ENCODE measurements at places on chromosomes 11 and 22. TPM values are rescaled to one million over a fixed set of nuclear protein-coding genes. Genes with fewer than 3 reads are reported as not detected.

E2F8 gene
- total RNA-seq = not detected

F2 gene
- 0.12 TPM for total RNA-seq

CTTN gene
- total RNA-seq = 321 TPM

KCNJ11 gene
- 0.92 TPM for total RNA-seq

DCDC1 gene
- 18.4 TPM for total RNA-seq

PLAAT3 gene
- 101 TPM for total RNA-seq

- no peak overlapping the region for H3K4me3 ChIP-seq
- no peaks in the 10 kb centered on the region for H3K36me3 ChIP-seq
- H3K27me3 ChIP-seq = no peaks in the 10 kb centered on the region
- no peak for DNase-seq
- H3K4me1 ChIP-seq = peaks cover 2% of the 10 kb centered on the region
Measured at GRCh38 chr22:27685515-27685914, 116.0 kb downstream of the MN1 start.

DNA sequence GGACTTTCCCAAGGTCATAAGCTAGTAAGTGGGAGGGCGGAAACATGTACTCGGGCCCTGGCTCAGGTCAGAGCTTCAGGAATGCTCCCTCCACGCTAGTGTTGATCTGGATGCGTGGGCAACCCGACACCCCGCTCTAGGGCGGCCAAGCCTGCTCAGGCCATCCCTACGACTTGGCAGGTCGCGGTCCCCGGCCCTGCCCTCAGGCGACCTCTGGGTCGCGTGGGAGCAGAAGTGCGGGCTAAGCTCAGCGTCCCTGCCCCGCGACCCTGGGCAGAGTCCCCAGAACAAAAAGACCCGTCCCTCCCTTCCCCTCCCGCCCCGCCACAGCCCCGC, 781 bp upstream of the TEF start:
- peak overlapping the region; percentile 94 for H3K27ac ChIP-seq
- peaks cover 11% of the 10 kb centered on the region for H3K4me1 ChIP-seq
- no peak for DNase-seq

DNA sequence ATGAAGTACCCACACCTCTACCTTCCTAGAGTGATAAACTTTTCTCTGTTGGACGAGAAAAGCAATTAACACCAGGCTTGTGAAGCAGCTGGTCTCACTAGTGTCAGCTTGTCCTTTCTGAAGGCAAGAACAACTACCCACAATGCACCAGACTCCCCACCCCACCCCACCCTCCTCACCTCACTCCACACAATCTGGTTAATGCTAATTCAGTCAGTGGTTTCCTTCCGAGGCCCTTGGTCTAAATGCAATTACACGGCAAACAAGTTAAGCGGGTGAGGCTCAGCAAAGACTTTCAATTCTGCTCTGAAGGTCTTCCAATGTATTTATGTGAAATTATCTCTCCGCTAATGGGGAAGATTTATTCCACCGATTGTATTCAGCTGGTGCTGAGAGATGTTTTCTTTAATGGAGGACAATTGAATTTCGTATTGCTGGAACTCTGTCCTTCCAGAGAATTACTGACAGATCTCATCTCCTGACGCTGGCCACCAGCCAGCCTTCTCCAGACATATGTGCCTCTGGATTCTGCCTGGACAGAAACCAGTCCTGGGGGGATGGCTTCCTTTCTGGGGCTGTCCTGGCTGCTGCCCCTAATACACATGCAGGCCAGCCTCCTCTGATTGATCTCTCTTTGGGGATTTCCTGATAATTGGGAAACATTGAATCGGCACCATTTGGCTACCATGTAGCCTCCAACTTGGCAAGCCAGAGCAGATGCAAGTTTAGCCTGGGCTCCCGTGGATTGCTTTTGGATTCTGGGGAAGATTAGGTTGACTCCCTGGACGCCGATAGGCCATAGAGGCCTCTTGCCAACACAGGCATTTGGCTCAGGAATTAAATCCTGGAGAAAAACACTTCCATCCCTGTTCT, 165.8 kb upstream of the NARS2 start:
- H3K4me1 ChIP-seq = no peaks in the 10 kb centered on the region
- no peaks in the 10 kb centered on the region for H3K36me3 ChIP-seq
- DNase-seq = no peak
- no peak overlapping the region for H3K27ac ChIP-seq
- no peaks in the 10 kb centered on the region for H3K27me3 ChIP-seq

- H3K27ac ChIP-seq = no peak overlapping the region
- H3K27me3 ChIP-seq = no peaks in the 10 kb centered on the region
- no peaks in the 10 kb centered on the region for H3K4me1 ChIP-seq
- no peak overlapping the region for H3K4me3 ChIP-seq
- H3K36me3 ChIP-seq = no peaks in the 10 kb centered on the region
Measured at GRCh38 chr22:48378673-48379072, 1449.0 kb downstream of the BRD1 start.

GRCh38 chr11:58192229-58192628, 3.4 kb downstream of the OR9Q2 start:
- H3K27ac ChIP-seq = no peak overlapping the region
- no peaks in the 10 kb centered on the region for H3K4me1 ChIP-seq
- H3K36me3 ChIP-seq = no peaks in the 10 kb centered on the region
- H3K4me3 ChIP-seq = no peak overlapping the region
- no peaks in the 10 kb centered on the region for H3K27me3 ChIP-seq

GRCh38 chr11:45704635-45705034, 39.2 kb upstream of the CHST1 start:
- no peak overlapping the region for H3K4me3 ChIP-seq
- H3K27me3 ChIP-seq = no peaks in the 10 kb centered on the region
- H3K4me1 ChIP-seq = no peaks in the 10 kb centered on the region
- H3K27ac ChIP-seq = no peak overlapping the region

DNA sequence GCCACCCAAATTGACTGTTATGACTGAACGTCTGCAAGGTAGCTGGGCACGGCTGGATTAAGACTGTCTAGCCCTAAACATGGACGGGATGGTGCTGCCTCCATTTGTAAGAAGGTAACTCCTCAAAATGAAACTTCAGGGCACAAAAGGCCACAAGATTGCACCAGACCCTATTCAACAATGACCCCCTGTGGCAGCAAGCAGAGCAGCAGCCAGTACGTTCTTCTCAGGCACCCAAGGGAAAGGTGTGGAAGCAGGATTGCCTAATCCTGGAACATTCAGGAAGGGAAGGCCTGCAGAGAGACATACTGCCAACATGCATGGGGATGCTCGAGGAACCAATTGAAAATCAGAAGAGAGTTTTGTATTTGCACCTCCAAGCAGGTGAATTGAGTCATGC, 4.5 kb upstream of the TBX10 start:
- no peaks in the 10 kb centered on the region for H3K36me3 ChIP-seq
- no peak overlapping the region for H3K27ac ChIP-seq
- no peaks in the 10 kb centered on the region for H3K27me3 ChIP-seq
- no peaks in the 10 kb centered on the region for H3K4me1 ChIP-seq
- H3K4me3 ChIP-seq = no peak overlapping the region

GRCh38 chr11:77876045-77876444, 55.1 kb downstream of the AAMDC start:
- no peak for DNase-seq
- no peak overlapping the region for H3K27ac ChIP-seq
- no peak overlapping the region for H3K4me3 ChIP-seq
- no peaks in the 10 kb centered on the region for H3K27me3 ChIP-seq
- no peaks in the 10 kb centered on the region for H3K36me3 ChIP-seq

GRCh38 chr11:56624661-56625110, 10.0 kb upstream of the OR5M1 start:
- no peaks in the 10 kb centered on the region for H3K36me3 ChIP-seq
- no peaks in the 10 kb centered on the region for H3K4me1 ChIP-seq
- no peaks in the 10 kb centered on the region for H3K27me3 ChIP-seq
- no peak overlapping the region for H3K27ac ChIP-seq
- DNase-seq = no peak

DNA sequence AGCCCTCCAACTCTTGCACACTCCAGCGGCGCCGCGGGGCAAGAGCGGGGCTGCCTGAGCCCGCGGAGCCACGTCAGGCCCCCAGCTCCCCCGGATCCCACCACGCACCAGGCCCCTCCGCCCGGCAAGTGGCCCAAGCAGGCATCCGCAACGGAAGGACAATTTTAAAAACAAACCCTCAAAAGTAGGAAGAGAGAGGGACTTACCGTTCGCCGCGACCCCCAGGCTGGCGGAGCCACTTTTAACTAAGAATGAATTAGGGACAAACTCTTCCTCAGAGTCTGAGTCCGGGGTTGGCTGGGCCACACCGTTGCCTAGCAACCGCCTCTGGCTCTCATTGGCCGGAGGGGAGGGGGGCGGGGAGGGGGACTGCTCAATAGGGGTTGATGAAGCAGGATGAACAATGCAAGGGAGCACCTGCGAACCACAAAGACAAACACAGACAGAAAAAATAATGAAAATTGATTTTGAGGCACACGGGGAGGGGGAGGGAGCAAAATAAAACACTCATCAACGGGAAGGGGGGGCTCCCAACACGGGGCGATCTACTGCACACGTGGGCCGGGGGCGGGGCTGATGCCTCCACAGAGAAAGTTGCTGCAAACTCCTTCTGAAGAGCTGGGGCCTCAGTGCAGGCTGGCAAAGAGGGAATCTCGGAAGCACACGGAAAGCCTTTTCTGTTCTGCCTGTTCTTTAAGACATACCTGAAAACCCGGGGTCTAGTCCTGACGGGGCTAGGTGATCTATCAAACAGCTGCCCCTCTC, 387.5 kb upstream of the NARS2 start:
- no peak for DNase-seq
- H3K36me3 ChIP-seq = no peaks in the 10 kb centered on the region
- no peak overlapping the region for H3K4me3 ChIP-seq
- H3K27ac ChIP-seq = no peak overlapping the region
- no peaks in the 10 kb centered on the region for H3K27me3 ChIP-seq

GRCh38 chr11:61293867-61294716, 1.0 kb downstream of the VWCE start:
- H3K36me3 ChIP-seq = no peaks in the 10 kb centered on the region
- no peaks in the 10 kb centered on the region for H3K27me3 ChIP-seq
- peak overlapping the region; percentile 82 for H3K27ac ChIP-seq

DNA sequence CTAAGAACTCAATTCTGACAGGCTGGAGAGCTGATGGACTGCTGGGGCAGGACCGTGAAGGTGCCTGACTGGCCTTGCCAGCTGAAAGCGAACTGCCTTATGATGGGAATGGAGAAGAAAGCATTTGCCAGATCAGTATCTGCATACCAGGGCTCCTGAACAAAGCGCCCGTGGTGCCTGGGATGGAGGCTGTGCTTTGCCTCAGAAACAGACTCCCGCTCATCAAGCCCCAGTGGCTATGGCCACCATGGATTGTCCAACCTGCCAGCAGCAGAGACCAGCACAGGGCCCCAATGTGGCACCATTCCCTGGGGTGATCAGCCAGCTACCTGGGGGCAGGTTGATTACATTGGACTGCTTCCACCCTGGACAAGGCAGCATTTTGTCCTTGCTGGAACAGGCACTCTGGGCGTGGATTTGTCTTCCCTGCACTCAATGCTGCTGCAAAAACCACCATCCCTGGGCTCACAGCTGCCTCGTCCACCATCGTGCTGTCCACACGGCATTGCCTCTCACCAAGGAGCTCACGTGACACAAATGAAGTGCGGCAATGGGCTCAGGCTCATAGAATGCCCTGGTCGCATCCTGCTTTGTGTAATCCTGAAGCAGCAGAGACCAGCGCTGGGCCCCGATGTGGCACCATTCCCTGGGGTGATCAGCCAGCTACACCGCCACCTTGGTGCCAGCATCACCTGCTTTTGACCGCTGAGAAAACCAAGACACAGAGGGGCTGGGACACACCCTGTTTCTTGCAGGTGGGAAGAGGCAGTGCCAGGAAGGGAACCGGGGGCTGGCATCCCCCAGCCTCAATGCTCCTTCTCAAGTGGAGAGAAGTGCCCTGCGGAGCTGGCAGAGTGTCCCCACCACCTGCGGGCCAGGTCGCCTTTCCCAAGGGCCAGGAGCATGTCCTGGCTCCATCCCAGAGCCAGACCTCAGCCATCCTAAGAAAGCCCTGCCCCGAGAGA, 1367.5 kb downstream of the BRD1 start:
- H3K27me3 ChIP-seq = no peaks in the 10 kb centered on the region
- H3K27ac ChIP-seq = no peak overlapping the region
- no peak for DNase-seq
- no peaks in the 10 kb centered on the region for H3K36me3 ChIP-seq
- H3K4me3 ChIP-seq = no peak overlapping the region
- no peaks in the 10 kb centered on the region for H3K4me1 ChIP-seq

DNA sequence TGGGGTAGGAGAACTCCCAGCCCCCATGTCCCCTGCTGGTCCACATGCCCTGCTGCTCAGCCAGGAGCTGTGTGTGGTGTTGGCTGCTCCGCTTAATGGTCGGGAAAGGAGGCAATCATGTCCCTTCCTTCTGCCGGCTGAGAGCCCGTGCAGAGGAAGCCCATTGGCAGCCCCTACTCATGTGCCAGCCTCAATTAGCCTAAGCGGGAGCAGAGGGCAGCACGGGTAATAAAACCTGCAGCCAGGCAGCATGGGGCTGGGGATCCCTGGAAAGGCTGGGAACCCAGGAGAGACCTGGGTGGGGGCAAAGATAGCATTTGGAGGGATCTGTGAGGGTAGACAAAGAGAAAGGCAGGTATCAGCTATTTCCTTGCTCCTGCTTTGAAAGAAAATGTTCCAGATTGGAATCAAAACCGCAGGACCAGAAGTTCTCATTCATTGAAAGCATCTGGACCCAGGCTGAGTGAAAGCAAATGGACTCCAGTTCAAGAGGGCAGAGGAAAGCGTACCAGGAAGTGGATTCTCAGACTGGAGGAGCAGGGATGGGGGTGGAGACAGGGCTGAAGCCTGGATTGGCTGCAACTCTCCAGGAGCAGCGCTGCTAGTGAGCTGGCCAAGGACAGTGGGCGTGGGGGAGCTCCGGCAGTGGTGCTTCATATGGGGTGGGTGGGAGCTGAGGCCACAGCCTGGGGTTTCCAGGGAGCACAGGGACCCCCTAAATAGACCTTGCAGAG, 103.4 kb upstream of the NECTIN1 start:
- H3K36me3 ChIP-seq = no peaks in the 10 kb centered on the region
- H3K27ac ChIP-seq = no peak overlapping the region
- H3K4me1 ChIP-seq = peaks cover 9% of the 10 kb centered on the region
- no peak overlapping the region for H3K4me3 ChIP-seq
- H3K27me3 ChIP-seq = no peaks in the 10 kb centered on the region

DNA sequence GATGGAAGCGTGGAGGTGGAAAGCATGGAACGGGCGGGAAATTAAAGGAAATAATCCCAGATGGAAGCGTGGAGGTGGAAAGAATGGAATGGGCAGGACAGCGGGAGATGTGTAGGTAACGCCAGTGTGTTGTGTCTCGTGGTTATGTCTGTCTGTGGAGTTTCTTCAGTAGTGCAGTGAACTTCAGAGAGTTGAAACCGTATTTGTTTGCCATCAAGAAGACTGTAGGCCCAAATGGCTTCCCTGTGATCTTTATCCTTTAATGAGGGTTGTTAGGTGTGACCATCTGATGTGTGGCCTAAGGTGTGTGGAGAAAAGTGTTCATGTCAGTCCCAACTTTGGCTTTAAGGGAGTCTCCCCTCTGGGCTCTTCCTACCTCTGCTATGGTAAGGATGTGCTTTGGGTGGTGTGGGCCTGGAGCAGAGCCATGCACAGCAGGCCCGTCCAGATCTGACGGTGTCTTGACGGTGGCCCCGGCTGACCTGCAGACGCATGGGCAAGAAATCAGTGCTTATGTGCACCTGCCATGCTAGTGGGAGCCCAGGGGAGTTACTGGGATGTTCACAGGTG, 39.6 kb downstream of the AP2A2 start:
- no peak overlapping the region for H3K4me3 ChIP-seq
- H3K4me1 ChIP-seq = peaks cover 1% of the 10 kb centered on the region
- no peaks in the 10 kb centered on the region for H3K27me3 ChIP-seq
- DNase-seq = no peak
- H3K36me3 ChIP-seq = no peaks in the 10 kb centered on the region
